Mucosa of gallbladder (tissue), 1 donor: ENCODE measurements at places on chromosomes 13 and 19.

- DNase-seq = no peak
Observed at GRCh38 chr13:110560601-110561343, 750 bp downstream of the RAB20 start.

DNA sequence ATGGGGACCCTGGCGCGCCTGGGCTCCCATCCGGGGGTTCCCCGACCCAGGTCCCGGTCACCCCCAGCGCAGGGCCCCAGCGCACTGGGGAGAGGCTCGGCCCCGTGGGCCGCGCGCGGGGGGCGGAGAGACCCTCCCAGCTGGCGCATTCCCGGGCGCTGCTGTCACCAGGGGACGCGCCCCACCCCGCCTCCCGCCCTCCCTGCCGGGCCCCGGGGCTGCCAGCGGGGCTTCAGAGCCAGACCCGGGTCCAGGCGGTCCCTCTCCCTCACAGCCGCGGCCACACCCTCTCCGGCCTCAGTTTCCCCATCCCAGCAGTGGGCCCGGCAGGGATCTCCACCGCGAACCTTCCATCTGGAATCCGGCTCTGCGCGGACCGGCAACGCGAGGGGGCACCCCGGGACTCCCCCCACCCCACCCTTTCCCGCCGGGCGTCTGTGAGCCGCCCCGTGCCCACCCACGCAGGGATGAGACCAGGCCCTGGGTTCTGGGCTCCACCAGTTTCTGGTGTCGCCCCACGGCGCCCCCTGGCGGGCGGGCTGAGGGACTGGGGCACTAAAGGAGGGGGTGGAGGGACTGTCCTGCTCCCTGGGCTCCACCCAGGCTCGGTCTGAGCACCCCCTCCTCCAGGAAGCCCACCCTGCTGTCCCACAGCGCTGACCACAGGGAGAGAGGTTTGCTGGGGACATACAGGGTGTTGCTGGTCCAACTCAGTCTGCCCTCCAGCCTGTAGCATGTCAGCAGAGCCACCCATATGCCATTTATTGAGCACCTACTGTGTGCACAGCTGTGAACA lies 878 bp upstream of the ADAMTSL5 start:
- DNase-seq = no peak

DNA sequence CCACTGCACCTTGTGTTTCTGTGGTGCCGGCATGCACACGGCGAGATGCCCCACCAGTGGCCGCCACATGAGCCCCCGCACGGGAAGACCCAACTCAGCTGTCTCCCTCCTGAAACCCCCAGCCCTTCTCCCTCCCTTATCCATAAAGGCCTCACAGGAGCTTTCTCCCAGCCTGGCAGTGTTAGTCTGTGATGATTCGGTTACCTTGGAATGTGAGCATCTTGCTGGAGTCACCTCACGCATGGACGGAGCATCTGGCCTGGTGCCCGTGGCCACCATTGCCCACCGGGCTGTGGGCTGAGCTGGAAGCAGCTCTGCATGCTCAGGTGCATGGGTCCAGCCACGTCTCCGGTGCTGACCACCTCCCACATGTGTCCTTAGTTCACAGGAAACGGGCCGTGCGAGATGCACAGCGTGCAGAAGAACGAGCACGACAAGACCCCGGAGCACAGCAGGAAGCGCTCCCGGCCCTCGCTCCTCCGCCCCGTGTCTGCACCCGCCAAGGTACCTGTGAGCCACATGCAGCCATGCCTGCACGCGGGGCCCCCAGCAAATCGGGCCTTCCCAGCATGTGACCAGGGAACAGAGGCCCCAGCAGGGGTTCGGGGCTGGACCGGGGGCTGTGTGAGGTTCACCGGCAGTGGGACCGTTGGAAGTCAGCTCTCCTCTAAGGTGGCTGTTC lies 22.0 kb downstream of the SIN3B start:
- no peak for DNase-seq

DNA sequence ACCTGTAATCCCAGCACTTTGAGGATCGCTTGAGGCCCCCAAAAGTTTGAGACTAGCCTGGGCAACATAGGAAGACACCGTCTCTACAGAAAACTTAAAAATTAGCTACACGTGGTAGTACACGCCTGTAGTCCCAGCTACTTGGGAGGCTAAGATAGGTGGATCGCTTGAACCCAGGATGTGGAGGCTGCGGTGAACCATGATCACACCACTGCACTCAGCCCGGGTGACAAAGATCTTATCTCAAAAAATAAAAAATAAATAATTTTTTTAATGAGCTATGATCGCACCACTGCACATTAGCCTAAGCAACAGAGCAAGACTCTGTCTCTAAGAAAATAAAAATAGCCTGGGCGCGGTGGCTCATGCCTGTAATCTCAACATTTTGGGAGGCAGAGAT lies 6.6 kb downstream of the RCBTB2 start:
- no peak for DNase-seq

DNA sequence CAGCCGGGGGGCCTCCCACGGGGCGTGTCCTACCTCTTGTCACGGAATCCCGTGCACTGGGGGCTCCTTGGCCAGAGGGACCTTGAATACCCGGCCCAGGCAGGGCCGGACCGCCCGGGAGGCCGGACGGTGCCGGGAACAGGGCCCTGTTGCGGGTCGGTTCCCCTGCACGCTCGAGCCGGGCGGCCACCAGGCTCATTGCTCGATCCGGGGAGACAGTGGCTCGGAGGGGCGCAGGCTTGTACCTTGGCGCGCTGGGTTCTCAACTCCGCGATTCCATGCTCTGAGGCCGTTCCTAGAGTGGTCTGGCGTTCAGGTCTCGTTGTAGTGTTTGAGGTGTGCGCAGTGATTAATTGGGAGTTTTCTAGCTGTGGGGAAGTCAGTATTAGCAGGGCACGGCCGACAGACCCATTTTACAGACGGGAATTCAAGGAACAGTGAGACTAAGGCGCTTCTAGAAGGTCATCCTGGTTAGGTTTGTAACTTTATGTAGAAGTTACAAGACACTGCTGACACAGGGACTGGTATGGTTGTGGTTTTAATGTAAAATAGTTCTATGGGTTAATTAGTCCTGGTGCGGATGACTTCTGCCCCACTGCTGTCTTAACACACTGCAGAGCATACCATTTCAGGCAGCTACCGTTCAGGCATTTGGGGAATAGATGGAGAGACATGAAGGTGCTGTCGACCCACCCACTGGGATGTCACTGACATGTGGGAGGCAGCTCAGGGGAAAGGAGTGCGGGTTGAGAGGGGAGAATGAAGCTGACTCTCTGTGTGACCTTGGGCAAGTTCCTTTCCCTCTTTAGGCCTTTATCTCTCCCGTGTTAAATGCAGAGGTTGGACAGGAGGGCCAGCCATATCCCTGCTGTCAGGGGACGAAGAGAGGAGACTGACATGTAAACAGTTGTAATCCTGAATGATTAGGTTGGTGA lies 592 bp downstream of the CLPTM1 start:
- DNase-seq = no peak

DNA sequence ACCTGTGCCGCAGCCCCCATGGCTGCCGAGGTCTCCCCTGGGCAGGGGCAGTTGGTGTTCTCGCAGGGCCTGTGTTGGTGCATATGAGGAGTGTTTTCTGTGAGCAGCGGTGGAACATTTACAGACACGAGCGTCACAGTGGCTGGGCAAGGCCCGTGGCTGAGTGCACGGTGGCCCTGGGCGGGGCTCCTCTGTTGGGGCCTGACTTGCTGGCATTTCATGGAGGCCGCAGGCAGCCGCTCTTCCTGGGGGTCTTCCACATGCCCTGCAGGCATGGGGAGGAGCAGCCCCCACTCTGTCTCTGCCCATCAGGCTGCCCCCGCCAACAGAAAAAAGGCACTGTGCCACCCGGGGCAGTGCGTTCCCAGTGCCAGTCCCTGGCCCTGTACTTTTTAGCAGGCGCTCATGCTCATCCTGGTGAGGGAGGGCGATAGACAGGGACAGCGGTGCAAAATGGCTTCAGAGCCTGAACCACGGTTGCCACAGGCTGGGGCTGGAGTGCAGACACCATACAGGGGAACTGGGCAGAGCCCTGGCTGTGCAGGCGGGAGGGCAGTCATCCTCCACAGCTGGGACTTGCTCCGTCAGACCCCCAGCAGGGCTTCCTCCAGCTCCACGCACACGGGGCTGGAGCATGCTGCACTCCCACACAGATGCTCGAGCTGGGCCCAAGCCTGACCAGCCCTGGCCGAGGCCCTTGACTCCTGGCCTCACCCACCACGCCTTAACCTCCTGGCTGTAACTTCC lies 23.5 kb downstream of the TFDP1 start:
- DNase-seq = no peak

DNA sequence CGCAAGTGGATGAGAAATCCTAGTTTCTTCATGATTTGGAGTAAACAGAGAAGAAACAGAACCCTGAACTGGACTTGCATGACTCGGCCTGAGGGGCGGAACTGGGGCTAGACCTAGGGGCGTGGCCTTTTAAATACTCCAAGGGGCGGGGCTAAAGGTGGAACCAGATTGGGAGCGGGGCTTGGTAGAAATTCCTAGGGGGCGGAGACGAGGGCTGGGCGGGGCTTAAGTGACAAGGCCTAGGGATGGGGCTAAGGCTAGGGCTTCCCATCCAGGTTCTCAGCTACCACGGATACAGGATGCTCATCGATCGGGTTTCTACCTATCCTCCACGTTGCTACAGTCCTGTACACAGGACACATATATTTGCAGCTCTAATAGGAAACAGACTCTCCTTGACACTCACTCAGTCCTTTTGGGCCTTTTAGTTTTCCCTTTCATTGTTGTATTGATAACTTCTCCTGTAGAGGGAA lies 372 bp upstream of the ZNF699 start:
- peak; percentile 91 for DNase-seq

GRCh38 chr19:39335168-39335548 lies 685 bp downstream of the GMFG start:
- no peak for DNase-seq

GRCh38 chr13:44792096-44792495 lies 197.2 kb downstream of the NUFIP1 start:
- no peak for DNase-seq
